ENCODE measurements at places on chromosomes 7 and 10.
A peak's percentile ranks its signal among the peaks of the same experiment; 100 is the strongest.

DNA sequence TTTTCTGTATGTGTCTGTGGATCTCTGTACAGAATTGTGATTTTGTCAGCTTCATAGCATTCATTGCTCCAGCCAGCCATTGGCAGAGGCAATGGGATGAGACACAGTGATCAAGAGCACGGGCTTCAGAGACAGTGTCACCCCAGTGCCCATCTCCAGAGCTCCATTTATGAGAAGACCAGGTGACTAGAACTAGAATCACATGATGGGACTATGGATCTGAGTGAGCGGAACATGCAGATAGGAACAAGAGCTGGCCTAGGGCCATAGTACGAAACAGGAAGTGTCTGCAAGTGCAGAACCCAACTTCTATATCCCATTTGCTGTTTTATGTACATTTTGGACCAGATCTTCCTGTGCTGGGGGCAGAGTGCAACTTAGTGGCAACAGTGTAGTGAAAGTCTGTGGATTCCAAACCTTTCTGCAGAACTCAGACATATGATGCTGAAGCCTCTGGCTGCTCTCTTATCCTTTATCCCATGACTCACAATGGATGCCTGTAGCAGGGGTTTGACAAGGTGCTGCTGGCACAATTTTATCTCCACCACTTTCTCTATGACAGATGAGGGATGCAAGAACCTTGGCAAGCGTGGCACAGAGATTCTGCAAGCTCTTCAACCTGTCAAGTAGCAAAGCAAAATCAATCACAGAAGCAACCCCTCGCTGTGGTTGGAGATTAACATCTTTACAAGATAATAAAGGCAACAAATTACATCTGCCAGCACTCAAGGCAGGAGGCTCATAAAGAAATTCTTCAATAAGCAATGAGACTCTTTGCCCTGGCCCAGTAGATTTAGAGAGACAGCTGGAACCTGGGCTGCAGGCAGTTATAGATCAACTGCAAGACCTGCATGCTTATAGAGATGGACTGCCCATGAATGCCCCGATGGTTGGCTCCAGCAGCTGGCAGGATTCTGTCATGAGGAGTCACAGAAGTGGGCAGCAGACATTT, 681.3 kb downstream of the TNS3 start:
- no peak for DNase-seq

DNA sequence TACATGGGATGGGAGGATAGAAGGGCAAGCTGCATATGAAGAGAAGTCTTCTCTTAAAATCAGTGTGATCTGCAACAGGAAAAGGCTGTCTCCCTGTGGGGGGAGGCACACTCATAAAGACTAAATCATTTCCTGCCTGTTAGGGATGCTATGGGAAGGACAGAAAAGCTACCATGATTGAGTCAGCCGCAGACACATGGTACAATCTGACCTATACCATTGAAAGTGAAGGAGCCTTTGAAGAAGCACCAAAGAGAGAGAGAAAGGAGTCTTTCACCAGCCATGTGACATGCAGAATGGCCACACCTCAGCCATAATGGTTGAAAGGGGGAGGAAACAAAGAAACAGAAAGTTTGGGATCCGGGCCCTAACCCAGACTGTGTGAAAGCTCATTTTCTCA, 29.1 kb downstream of the NUDCD3 start:
- DNase-seq: peak; percentile 47

DNA sequence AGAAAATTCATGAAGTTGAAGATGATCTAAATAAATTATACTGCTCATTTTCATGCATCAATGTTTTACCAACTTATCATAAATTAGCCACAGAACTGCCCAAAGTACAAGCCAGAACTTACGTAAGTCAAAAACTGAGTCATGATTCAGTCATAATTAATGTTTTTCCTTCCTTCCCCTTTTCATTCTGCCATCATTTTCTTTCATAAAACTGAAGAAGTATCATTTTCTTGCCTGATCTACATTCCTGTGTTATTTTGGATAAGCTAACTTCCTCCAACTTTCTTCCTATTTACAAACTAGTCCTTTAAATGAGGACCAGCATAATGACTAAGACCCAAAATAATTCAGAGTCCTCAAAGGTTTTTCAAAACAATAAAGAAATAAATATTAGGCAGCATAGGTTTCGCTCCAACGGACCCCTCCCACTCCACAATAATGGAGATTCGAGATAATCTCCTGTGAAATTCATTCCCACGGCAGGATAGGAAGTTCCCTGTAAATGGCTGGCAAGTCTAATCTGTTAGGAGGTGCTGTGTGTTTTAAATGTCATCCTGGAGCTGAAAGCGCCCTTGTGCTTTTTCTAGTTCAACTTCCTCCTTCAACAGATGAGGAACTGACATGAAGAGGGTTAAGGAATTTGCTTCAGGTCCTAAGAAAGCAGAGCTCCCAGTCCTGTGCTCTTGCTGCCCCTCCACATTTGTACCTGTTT, 218.9 kb downstream of the DOCK4 start:
- no peak for DNase-seq

DNA sequence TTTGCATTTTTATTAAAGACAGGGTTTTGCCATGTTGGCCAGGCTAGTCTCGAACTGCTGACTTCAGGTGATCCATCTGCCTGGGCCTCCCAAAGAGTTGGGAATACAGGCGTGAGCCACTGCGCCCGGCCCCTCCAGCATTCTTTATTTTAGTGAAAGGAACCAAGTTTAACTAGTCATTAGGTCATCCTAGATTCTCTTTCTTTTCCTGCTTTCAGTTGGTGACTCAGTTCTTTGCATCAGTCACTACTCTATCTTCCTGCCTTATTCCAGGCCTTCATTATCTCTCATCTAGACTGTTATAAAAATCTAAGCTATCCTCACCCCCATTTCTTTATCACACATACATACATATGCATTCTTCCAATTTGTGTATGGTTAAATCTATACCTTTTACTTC, 63.7 kb downstream of the PRSS58 start:
- no peak for DNase-seq

- DNase-seq: peak; percentile 11
Observed at GRCh38 chr7:30074422-30075030, 46.3 kb downstream of the PLEKHA8 start.

DNA sequence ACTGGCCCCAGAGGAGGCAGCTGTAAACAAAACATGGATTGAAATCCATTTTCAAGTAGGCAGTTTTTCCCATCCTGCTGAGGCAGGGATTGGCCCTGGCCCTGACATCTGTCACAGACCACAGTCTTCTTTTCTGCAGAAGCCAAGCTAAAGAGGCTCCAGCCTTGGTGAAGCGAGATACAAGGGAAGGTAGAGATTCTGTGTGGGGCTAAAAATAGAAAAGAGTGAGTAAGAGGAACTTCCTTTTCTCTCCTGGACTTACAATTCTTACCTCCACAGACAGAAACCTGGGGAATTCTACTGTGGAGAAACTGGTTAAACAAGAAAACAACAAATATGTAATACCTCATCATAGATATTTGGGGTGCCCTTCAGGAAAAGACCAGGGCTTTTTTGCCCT, 624.8 kb upstream of the FZD8 start:
- no peak for DNase-seq

DNA sequence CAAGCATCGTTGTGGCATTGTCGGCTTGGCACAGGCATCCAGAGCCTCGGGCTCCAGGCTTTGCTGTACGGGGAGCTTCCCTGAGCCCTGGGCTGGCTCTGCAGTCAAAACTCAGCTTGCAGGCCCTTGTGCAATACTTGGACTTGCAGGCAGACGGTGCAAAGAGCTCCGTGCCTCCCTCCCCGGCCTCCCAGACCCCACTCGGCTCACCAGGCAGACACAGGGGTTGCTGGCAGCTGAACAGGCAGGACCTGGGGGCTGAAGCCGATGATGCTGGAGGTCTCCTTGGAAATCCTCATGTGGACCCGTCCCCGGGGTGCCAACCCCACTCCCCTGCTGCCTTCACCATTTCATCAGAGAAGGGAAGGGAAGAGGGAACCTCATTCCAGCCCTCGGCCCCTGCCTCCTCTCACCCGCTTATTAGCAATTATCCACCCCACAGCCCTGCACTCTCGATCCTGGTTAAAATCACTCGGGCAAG, 59.6 kb upstream of the GNA12 start:
- DNase-seq: no peak

GRCh38 chr10:127303746-127304145, 107.4 kb upstream of the INSYN2A start:
- no peak for DNase-seq

DNA sequence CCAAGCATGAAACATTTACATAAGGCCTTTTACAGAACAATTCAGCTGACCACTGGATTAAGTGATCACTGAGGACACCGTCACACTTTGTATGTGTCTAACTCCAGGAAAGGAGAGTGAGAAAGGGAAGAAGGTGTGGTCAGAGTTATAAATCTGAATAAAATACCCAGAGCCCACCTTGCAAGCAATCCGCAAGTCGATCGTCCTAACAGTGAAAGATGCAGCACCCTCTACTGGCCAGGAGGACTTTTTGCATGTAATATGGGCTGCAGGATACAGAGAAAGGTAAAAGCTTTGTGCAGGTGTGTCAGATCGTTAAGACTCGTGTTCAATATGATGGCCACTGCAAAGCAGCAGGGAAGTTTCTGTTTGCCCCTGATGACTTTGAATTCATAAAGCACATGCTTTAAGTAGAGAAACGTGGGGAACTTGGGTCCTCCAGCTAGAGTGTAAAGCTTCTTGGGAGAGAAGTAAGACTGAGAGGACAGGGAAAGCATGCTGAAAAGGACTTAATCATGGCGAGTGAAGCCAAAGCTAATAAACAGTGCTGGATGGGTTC, 68.5 kb upstream of the BMPER start:
- DNase-seq: no peak

DNA sequence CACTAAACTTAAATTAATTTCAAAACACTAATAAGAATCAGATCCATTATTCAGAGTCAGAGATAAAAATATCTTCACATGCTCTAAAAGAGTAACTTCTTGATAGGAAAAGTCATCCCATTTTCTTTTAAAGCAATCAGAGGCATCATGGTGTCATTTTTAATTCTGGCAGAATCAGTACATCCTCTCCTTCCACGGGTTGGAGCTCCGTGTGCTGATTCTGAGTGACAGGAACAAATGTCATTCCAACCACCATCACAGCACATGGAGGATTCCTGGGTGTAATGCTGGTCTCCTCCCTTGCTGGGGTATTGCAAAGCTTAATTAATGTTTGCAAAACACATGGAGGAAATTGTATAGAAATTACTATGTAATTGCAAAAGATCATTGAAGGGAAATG, 114.5 kb upstream of the IMMP2L start:
- DNase-seq: no peak

- DNase-seq: no peak
Observed at GRCh38 chr10:126130271-126130710, 233.9 kb downstream of the FANK1 start.

DNA sequence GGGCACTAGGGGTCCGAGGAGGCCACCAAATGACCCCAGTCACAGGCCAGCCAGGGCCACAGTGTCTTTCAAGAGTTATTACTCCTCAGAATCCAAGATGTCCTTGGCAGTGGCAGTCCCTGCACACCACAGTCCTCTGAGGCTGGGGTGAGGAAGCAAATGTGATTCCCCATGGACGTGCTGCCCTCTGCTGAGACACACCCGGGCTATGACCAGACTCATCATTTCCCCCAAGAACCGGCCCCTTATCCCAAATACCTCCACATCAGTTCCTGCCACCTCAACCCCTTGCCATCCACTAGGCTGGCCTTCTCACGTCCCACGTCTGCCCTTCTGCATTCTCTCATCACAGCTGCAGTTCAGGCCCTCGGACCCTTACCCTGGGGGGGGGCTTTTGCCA, 5.0 kb downstream of the PRKAG2 start:
- DNase-seq: no peak

DNA sequence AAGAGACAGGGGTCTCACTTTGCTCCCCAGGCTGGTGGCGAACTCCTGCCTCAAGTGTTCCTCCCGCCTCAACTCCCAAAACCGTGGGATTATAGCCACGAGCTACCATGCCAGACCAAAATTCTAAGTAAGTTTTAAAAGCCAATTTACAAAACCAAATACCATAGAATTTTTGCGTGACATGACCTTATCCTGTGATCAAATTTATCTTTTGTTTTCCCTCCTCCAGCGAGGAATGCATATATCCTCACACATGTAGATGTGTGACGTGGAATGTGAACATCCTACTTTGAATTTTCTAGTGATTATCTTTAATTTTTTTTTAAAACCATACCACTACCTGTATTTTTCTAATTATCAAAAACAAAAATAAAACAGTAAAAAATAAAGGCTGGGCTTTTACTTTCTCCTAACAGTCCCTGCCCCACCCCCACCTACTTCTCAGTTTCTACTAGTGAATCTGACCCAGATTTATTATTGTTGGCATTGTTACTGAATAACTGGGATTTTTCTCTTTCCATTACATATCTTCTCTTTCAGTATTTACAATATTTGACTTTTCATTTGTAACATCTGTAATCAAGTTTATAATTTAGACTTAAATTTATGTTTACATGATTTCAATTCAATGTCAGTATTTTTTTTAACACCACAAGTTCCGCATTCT, 26.0 kb downstream of the CYTH3 start:
- DNase-seq: no peak

GRCh38 chr7:79221211-79221610, 232.3 kb downstream of the MAGI2 start:
- DNase-seq: no peak

All from CD4-positive, alpha-beta T cell treated with Interleukin-2 at 100 ng/mL for 4 hours (primary cell).